Left lung (tissue), 14 donors: ENCODE measurements at places on chromosomes 3 and 15. TPM values are rescaled to one million over a fixed set of nuclear protein-coding genes. Genes with fewer than 3 reads are reported as not detected.

Gene C15orf40
- total RNA-seq = 20.2 TPM

Gene FGD5
- 48.7 TPM for total RNA-seq

Gene CAMKV
- not detected for total RNA-seq

Gene GNAT1
- not detected for total RNA-seq

Gene EFL1
- total RNA-seq = 15.8 TPM

Gene GPR27
- 3.0 TPM for total RNA-seq

Gene UROC1
- total RNA-seq = not detected

Gene CA12
- 20.5 TPM for total RNA-seq

Gene KNG1
- total RNA-seq = not detected

Gene MYRIP
- 0.87 TPM for total RNA-seq

Gene PLAAT1
- not detected for total RNA-seq

Gene CIDEC
- total RNA-seq = not detected

Gene FOXP1
- total RNA-seq = 107 TPM

Gene ESYT3
- total RNA-seq = 44.4 TPM

DNA sequence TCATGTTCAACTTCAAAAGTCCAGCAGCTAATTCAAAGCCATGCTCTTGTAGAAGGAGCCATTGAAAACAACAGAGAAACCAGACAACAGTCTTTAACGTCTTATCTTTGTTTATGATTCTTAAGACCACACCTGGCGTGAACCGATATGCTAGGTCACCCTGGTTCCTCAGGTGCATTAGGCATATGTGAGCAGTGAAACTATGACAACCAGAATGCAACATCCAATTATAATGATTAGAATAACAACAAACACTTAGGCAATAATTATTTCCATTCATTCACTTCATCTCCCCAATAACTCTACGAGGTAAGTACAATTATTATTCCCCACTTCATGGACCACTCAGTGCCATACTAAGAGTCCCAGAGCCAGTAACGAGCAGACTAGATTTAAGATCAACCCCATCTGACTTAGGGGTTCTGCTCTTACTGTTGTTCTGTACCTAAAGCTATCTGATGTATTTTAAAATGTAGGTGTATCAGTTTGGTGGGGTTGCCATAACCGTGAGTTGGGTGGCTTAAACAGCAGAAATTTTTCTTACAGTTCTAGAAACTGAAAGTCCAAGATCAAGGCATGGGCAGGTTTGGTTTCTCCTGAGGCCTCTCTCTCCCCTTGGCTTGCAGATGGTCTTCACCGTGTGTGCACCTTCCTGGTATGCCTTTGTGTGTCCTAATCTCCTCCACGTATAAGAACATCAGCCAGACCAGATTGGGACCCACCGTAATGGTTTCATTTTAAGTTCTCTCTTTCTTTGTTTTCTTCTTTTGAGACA lies 997.8 kb upstream of the CFAP20DC start:
- no peak for DNase-seq

DNA sequence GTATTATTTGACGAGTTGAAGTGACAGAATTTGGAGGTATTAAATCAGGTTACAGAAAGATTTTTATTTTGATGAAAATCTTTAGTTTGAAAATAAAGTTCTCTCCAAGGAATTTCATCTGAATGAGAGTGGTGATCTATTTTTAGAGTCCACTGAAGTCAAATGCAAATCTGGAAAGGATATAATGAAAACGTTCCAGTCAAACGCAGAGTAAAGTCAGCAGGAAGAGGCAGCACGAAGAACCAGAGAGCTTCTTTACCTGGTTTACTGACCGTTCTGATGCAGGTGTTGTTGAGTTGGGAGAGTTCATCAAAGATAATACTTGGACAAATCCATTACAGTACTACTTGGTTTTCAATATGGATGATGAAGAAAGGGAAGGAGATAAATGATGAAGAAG lies 8.7 kb downstream of the P2RY14 start:
- DNase-seq = no peak

GRCh38 chr3:131350506-131350905 lies 31.1 kb upstream of the NUDT16 start:
- no peak for DNase-seq

DNA sequence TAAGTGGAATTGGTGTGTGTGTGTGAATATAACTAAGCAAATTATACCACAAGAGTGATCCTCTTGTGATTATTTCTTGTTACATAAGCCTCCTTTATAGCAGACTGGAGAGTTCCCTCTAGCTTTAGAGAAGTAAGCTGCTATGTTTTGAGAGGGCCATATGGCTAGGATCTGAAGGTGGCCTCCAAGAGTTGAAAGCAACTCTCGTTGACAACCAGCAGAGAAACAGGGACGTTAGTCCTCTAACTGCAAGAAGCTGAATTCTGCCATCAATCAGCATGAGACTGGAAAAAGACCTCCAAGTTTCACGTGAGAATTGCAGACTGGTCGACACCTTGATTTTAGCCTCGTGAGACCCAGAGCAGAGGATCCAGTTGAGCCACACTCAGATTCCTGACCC lies 278.5 kb upstream of the ZNF717 start:
- no peak for DNase-seq

- DNase-seq = no peak
These were observed 84.2 kb upstream of the ZNF280D start for GRCh38 chr15:56817321-56818080.

DNA sequence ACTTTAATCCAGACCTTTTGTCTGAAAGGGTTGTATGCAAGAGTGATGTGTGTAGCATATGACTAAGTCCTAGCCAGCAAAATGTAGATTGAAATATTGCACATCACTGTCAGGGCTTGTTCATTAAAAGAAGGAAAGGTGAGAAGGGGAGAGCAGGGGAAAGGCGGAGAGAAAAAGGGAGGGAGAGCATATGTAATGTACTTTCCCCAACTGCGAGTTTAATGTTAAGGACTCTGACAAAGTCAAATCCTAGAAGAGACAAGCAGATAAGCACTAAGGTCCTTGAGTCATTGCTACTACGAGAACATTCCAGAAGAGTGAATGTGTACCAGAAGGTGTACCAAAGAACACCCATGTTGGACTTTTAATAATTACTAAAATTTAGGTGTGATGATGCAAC lies 1336.7 kb downstream of the NSUN3 start:
- DNase-seq = no peak

GRCh38 chr3:25473246-25473645 lies 45.2 kb downstream of the RARB start:
- no peak for DNase-seq

DNA sequence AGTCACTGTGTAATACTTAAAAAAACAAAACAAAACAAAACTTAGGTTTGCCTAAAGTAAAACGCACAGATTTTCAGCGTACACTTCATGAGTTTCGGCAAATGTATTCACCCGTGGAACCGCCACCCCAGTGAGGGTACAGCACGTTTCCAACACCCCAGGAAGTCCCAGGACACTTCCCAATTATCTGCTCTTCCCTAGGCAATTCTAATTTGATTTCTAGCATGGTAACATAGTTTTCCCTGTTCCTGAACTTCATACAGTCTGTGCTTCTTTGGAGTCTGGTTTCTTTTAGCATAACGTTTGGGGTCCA lies 497 bp upstream of the CLASP2 start:
- DNase-seq = no peak

DNA sequence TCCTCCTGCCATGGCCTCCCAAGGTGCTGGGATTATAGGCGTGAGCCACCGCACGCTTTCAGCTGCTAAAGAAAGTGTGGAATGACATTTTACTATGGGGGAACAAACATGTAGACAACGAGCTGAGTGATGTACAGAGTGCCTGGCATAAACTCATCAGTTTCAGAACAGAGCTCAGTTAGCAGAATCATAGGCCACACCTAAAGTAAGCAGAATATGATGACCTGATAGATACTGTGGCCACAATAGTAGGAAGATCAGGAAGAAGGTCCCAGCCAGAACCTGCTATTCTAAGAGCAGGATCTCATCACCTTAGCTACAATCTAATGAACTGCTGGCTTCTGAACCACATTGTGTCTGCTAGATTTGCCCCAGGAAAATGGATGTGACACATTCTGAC lies 158.3 kb downstream of the TPRG1 start:
- DNase-seq = no peak

DNA sequence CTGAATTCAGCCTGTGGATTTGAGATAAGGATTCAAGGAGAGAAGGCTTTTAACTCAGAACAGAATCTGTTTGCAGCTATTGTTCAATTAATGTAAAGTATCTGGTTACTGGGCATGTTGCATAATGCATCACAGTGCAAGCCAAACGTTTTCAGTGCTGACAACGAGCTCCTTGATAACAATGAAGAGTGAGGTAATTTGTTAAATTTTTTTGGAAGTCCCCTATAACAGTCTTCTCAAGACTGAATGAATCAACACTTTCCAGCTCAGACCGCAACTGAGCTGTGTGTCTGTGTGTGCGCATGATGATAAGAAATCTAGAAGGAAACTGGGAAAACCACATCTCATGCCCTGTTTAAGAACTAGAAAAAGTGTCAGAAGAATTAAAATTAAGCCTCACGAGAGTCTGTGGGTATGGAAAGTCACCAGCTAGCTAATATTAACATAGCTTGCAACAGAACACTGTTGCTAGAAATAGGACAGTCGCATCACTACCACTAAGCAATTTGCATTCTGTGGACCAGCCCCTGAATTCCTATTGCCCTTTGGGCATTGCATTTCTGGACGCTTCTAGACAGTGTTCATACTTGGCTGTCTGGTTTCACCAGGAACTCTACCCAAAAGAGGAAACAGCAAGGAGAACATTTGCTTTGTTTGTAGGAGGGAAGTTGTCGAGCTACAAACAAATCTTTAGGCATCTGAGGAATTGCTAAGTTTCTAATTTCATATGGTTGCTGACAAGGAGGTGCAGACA lies 43.7 kb upstream of the ATP2C1 start:
- peak; percentile 29 for DNase-seq

DNA sequence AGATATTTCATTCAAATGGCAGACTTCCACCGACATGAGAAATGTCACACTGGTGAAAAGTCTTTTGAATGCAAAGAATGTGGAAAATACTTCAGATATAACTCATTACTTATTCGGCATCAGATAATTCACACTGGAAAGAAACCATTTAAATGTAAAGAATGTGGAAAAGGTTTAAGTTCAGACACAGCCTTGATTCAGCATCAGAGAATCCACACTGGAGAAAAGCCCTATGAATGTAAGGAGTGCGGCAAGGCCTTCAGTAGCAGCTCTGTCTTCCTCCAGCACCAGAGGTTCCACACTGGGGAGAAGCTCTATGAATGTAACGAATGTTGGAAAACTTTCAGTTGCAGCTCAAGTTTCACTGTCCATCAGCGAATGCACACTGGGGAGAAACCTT lies 8.6 kb upstream of the ZNF621 start:
- DNase-seq = no peak

GRCh38 chr3:170410428-170411029 lies 8.1 kb upstream of the CLDN11 start:
- DNase-seq = no peak

DNA sequence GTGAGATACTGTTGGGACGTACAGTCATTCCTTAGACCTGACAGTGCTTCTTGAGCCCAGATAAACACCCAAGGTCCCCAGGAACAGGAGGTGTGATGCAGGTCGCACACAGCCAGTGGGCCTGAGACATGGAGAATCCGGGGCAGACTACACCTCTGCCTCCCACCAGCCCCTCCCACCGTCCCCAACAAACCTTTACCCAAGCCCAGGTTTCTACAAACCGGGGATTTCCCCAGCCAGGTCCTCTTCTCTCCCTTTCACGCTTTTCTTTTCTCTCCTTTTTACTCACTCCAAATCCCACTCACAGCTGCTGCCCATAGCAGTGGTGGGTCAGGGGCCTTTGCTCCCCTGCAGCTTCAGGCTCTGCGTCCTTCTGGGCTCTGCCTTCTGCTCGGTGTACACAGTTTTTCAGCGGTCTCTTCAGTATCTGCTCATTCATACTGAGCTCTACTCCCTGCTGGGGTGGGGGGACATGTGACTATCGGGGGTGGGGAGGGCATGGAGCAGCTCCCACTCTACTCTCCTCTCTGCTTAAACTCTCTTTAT lies 4.8 kb upstream of the PCSK6 start:
- DNase-seq = no peak

GRCh38 chr3:192879346-192880031 lies 38.2 kb downstream of the MB21D2 start:
- no peak for DNase-seq

- DNase-seq = no peak
These were observed 21.4 kb upstream of the ESYT3 start for GRCh38 chr3:138412821-138413551.

GRCh38 chr3:150005243-150006112 lies 34.8 kb upstream of the PFN2 start:
- no peak for DNase-seq

GRCh38 chr3:193737191-193737751 lies 144.3 kb downstream of the OPA1 start:
- no peak for DNase-seq

GRCh38 chr3:50166620-50167019 lies 11.5 kb downstream of the SEMA3F start:
- no peak for DNase-seq

DNA sequence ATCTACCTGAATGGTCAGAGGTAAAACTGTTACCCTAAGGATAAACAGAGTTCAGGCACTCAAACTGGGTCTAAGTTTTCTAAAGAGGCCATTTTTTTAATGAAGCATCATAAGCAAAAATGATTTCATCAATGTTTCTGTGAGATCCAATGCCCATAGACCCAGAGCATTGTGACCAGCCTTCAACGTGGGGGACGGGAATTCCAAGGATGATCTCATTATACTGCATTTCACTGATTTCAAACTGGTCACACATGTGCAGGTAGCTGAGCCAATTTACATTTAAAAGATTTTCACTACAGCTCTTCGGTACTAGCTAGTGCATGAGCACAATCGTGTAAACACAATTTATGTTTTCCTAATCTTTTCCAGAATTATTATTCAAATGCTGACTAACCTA lies 472.9 kb downstream of the DIPK2A start:
- DNase-seq = no peak

DNA sequence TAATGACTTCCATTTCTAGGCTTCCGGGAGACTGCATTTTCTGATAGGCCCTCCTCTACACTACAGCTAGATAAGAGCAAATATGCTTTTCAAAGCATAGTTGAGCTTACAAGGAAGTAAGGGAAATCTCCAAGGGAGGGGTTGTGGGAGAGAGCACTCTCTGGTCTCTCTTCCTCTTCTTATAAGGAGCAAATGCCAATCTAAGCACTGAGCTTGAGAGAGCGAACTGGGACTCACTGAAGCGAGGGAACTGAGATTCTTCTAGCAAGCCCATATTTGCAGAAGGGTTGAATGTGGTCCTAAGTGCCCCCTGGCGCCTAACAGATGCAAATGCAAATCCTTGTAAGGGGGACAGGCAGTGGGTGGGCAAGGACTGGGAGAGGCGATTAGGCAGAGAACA lies 164.8 kb downstream of the ERC2 start:
- DNase-seq = peak; percentile 50

DNA sequence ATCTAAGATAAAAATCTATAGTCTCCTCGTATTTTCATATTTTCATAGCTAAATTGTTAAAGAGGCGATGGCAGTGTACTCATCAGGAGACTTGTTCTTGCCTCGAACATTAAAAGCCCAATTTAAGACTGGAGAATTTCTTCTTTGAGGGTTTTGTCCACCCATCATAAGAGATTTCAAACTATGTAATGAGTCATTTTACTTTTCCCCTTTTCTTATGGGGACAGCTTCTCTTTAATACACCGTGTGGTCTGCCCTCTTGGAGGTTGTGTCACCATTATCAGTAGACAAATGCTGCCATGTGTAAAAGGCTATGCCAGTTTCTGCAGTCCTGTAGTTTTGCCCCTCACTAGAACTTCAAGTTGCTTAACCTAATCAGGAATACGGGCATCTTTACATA lies 16.9 kb downstream of the TGFBR2 start:
- DNase-seq = no peak

GRCh38 chr15:68646696-68647095 lies 67.9 kb downstream of the CORO2B start:
- DNase-seq = no peak
